ENCODE measurements at places on chromosomes 11 and 22.

- DNase-seq, result no peak
Measured at GRCh38 chr11:48007677-48008076, 27.3 kb downstream of the PTPRJ start.

DNA sequence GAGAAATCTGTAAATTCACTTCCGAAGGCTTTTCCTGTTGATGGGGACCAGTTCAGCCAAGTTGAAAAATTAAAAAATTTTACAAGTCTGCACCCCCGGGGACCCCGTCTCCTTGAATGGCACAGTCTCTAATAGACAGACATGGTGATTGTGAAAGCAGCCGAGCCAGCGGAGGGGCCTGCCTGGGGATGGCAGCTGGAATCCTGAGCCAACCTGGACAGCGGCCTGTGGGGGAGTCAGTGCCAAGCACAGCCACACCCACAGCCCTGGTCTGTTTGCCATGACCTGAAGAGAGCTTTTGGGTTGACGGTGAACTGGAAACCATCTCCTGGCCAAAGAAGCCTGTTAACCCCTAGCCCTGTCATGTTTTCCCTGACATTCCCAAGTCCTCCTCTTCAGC lies 64.7 kb downstream of the PARVG start:
- no peak for DNase-seq

- DNase-seq, result no peak
Measured at GRCh38 chr11:121467965-121468364, 15.2 kb upstream of the SORL1-AS1 start.

- DNase-seq, result no peak
Measured at GRCh38 chr11:122850076-122850631, 11.9 kb downstream of the CRTAM start.

- DNase-seq, result no peak
Measured at GRCh38 chr11:115263799-115264656, 240.2 kb downstream of the CADM1 start.

DNA sequence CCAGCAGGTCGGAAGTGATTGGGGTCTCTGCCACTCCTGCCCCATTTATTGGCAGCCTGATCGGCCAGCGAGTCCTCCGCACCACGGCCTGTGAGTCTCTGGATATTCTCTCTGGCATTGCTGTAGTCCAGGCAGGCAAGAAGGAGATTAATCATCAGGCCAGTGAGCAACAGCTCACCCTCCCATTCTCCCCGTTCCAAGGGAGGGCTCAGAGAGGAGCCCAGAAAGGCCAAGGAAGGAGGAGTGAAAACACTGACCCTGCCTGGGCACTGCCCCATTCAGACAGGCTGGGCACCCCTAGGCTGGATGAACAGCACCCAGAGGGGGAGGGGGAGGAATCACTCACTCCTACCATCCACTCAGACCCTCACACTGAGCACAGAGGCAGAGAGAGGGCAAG lies 3.1 kb downstream of the SAA2 start:
- DNase-seq, result no peak

DNA sequence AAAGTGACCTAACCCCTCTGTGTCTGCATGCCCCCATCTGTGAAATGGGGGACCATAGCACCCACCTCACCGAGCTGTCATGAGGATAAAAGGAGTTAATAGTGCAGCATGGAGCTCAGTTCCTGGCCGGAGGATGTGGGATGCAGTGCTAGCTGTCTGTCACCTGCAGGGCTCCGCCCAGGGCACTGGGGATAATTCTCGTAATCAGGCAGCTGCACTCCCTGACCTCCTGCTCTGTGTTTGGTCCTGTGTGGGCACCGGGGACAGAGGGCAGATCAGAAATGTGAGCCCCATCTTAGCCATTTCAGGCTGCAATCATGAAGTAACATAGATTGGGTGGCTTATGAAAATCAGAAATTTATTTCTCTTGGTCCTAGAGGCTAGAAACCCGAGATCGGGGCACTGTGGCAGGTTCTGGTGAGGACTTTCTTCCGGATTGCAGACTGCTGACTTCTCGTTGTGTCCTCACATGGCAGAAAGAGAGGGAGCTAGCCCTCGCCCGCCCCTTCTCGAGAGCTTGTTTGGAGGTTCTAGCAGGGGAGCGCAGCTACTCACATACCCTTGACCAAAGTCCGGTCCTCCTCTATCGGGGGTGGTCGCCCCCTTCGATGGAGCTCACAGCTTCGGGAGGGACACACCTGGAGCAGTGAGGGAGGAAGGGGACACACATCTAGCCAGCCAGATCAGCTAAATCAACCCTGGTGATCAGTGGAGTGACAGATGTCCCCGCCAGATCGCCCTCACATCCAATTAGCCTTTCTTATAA lies 3.2 kb downstream of the KCTD17 start:
- DNase-seq, result no peak

DNA sequence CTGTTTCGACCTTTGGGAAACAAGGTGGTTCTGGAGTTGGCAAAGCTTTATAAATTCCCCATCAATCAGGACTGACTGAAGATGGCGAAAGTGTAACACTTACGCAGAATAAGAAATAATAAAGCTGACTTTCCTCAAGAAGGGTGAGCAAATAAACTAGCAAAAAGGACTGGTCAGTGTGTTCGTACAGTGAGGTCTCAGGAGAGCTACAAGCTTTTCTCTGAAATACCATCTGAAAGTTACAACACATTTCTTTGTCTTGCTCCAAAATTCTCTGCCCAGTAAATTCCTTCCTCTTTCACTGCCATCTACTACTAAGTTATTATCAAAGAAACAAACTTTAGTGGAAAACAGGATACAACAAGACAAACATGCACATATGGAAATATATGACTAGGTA lies 13.4 kb downstream of the PITPNB start:
- no peak for DNase-seq

DNA sequence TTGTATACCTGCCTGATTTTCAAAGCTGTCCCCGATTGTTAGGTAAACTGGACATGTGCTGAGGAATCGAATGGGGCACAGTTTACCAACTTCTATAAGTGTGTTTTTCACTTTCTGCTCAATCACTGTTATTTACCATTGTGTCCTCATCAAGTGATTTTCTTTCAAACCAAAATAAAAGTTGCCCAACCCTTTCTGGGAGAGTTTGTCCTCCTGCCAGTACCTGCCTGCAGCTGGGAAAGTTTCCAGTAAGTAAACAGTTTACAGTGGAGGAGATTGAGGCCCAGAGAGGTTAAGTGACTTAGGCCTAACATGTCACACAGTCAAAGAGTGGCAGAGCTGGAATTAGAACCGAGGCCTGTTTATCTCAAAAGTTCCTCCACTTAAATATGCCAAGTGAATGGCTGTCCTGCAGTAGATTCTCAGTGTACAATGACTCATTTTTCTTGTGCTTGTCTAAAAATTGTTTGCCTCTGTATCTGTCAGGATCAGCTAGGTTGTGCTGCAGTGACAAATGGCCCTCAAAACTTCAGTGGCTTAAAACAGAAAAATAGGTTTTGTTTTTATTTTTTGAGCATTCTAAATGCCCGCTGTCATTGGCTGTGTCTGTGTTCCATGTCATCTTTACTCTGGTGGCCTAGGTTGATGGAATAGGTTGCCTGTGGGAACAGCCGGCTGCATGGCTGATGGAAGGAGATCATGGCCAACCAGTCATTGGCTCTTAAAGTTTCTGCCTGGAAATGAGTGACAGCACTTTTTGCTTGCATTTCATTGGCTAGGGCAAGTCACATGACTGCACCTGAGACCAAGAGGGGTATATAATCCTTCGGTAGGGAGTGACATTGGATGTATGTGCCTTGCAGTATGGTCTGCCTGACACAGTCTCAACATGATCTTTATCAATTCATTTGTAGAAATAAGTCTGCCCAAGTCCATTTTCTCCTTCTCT lies 61.8 kb upstream of the CRYBB3 start:
- DNase-seq, result no peak

DNA sequence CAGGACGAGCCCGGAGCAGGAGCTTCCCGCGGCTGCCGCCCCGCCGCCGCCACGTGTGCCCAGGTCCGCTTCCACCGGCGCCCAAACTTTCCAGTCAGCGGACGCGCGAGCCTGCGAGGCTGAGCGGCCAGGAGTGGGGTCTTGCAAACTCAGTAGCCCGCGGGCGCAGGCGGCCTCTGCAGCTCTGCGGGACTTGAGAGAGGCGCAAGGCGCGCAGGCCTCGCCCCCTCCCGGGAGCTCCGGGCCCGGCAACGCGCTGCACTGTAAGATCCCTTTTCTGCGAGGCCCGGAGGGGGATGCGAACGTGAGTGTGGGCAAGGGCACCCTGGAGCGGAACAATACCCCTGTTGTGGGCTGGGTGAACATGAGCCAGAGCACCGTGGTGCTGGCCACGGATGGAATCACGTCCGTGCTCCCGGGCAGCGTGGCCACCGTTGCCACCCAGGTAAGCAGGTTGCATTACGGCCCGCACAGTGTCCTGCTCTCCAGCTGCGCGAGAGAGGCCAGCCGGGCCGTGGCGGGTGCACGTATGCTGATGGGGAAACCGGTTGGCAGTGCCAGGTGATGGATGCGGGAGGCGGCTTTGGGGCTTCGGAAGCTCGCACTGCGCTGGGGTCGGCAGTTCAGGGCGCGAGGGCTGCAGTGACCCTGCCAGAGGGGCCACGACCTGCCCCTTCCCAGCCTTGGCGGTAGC lies 2.0 kb downstream of the SLC6A5 start:
- DNase-seq, result no peak

- DNase-seq, result no peak
Measured at GRCh38 chr11:111696556-111696955, 69.6 kb downstream of the PPP2R1B start.

- no peak for DNase-seq
Measured at GRCh38 chr22:30246814-30247376, 336 bp upstream of the LIF start.

GRCh38 chr11:2769409-2770095 lies 69.8 kb upstream of the KCNQ1OT1 start:
- DNase-seq, result peak; percentile 3

- no peak for DNase-seq
Measured at GRCh38 chr11:27234961-27235360, 128.1 kb downstream of the CCDC34 start.

DNA sequence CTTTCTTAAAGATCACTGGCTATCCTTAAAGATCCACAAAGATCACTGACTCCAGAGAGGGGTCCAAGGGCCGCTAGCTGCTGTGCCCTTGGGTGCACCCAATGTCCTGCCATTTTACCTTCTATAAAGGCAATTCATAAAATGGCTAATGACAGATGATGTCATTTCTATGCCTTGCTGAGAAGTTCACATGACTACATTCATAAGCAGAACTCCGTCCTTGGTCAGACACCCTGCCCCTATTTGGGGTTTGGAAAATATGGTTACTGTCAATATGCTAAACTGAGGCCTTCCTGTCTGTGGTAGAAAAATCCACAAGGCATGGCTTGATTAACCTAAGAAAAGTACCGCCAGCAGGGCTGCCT lies 60.9 kb upstream of the BMAL1 start:
- no peak for DNase-seq

DNA sequence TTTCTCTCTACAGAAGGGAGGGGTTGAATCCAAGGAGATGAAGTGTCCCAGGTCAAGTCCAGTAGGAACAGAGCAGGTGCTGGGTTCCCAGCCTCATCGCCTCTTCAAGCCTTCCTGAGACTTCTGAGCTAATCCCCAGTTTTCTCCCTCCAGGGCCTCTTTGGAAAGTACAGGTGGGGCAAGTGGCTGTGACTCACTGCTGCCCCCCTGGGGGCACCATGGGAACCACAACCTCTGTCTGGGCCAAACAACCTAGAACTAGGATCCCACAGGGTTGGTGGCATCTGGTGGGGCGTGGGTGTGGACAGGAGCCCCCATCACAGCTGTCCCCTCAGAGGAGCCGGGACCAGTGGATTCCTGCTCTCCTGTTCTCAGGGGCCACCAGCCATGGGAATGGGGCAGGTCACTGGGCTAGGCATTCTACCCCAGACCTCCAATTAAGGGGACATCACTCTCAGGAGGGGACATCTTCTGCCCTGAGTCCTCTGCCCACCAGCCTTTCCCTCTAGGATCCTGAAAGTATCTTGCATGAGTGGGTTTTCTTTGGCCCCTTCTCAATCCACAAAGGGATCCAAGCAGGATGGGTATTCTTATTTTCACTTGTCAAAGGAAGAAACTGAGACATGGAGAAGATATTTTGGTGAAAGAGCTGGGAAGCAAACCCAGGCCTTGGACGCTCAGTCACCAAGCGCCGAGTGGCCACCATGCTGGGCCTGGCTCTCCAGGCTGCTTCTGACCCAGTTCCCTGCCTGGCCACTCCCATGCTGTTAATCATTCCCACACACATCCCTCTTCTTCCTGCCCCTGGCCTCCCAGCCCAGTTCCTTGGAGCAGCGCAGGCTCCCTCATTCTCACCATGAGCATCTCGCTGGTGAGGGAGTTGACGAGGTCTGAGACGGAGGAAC lies 23.8 kb downstream of the LRRC10B start:
- DNase-seq, result no peak

GRCh38 chr11:34508524-34508923 lies 5.1 kb downstream of the ELF5 start:
- DNase-seq, result no peak

- DNase-seq, result no peak
Measured at GRCh38 chr11:126352934-126353801, 2.3 kb upstream of the ST3GAL4 start.

- DNase-seq, result no peak
Measured at GRCh38 chr22:36433318-36434231, 45.8 kb upstream of the MYH9 start.

DNA sequence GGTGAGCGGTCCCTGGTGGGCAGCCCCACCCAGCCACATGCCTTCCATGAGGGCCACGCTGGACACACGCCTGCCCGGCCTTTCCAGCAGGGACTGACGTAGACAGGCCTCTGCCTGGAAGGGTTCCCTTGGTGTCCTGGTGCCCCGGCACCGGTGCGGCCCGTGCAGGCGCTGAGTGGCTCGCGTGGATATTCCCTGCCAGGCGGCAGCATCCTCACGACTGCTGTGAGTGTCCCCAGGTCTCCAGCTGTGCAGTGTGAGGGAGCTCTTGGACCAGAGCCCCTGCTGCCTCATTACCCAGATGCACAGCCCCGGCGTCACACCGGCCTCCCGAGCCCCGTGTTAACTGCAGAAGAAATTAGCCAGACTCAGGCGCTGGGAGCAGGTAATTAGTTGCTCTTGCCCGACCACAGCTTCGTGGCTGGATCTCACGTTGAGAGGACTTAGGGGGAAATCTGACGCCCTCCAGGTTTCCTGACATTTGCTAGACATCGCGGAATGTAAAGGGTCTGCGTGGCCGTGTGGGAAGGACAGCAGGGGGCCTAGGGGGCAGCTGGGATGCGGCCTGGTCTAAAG lies 1196.3 kb downstream of the BRD1 start:
- DNase-seq, result no peak

DNA sequence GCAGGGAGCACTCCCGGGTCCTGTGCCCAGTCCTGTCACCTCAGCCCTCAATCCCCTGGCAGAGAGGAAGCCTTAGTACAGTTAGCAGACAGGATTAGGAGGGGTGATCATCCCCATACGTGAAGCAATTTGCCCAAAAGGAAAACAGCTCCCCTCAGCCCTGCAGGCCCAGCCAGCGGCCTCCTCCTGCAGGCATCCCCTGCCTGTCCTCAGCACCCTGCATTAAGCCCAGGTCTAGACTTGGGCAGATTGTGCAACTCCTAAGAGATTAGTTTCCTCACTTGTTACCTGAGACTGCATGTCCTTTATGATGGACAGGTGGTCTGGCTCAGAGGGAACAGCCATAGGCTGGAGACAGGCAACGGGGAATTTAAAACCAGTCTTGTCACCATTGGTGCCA lies 95.5 kb upstream of the TMEM45B start:
- DNase-seq, result no peak

GRCh38 chr22:20441631-20442484 lies 4.2 kb upstream of the SCARF2 start:
- DNase-seq, result no peak

GRCh38 chr11:101407324-101407723 lies 176.5 kb downstream of the TRPC6 start:
- DNase-seq, result peak; percentile 26

- DNase-seq, result no peak
Measured at GRCh38 chr22:36340621-36341020, 47.1 kb downstream of the MYH9 start.

Measured in tibial nerve (tissue), 4 donors.